ENCODE measurements at places on chromosomes 7 and 10.

- DNase-seq = no peak
These were observed 37.2 kb downstream of the IKZF1 start for GRCh38 chr7:50341724-50342123.

DNA sequence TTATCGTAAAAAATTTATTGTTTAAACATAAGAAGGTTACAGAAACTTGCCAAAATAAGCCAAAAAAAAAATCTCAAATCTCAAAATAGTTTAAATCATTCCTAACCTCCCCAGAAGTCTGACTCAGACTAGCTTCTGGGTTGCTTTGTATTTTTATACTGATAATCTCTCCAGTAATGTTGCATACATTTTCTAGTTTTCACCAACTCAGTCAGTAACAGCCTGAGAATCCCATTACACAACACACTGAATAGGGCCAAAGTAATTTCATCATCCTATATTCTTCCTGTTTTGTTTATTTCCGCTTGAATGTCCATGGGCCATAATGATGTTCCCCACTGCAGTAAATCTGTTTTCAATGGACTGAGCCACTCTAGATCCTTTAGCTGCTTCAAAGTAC, 478.5 kb downstream of the GPAM start:
- no peak for DNase-seq

DNA sequence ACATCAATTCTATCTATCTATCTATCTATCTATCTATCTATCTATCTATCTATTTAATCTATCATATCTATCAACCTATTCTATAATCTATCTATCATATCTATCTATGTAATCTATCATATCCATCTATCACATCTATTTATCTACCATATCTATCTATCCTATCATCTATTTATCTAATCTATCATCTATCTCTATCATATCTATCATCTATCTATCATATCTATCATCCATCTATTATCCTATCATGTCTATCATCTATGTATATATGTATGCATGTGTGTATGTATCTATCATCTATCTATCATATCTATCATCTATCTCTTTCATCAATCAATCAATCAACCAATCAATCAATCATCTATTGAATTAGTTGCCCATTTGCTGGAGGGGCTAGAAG, 159.3 kb upstream of the GALNT17 start:
- no peak for DNase-seq

- DNase-seq = no peak
These were observed 206.2 kb downstream of the DIP2C start for GRCh38 chr10:483261-483660.

DNA sequence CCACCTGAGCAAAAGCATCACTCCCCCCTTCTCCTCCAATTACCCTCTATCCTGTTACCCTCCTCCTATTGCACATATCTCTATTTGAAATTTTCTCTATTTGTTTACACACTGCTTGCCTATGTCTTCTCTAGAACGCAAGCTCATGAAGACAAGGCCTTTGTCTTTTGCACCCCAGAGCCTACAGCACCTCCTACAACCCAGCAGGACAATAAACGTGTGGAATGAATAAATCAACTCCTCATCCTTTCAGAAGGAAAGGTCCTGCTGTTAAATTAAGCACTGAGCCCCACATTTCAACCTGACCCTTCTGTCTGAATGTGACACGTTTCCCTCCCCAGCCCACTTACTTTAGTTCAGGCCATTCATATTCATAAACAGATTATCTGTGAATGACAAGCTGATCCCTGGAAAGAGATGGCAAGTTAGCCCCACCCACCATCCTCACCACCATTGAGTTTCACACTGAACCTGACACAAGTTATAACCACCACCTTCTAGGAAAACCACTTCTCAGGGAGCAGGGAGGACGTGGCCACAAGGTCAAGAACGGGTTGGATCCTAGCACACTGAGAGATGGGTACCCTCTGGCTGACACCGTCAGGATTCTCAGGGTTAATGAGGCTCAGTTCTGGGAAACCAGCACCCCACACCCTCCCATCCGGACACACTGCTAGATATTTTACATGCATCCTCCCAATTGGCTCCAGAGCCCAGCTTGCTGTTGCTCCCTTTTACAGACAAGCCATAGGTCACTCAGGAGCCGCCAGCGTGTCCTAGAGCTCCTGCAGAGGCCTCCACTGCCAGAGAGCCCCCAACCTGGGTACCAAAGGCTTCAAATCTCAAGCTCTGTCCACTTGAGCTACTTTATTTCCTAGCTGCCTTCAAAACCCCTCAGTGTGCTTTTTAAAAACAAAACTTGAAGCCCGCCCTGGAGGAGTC, 934 bp downstream of the PRTFDC1 start:
- DNase-seq = peak; percentile 76

DNA sequence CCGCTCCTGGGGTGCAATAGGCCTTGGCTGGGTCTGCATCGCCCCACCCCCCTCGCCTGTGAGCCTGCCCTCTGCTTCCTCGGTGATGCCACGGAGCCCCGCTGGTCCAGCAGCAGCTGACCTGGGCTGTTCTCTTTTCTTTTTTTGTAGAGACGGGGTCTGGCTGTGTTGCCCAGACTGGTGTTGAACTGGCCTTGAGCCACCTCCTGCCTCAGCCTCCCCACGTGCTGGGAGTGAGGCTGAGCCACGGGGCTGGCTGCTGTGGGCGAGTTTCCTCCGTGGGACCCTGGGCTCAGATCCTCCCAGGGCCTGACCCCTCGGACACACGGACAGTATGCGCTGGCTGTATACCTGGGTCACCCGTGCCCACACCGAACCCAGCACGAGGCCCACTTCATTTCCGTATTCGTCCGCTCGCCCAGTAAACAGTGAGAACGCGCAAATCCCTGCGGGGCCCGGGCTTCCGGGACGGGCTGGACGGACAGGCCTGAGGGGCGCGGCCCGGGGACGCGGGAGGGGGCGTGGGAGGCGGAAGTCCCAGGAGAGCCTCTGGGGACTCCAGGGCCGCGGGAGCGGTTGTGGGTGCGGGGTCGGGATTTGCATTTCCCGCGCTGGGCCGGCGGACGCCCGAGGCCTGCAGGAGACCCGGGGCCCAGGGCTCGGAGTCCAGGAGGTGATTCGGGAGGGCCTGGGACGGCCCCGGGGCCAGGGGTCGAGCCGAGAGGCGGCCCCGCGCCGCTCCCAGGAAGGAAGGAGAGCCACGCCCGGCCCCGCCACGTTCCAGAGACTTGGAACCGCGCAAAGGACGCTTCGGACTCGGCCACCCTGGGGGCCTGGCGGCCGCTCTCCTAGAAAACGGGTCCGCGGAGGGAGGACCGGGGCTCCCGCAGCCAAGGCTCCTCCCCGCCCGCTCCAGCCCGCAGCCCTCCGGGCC, 57.7 kb upstream of the DNAJB6 start:
- no peak for DNase-seq

DNA sequence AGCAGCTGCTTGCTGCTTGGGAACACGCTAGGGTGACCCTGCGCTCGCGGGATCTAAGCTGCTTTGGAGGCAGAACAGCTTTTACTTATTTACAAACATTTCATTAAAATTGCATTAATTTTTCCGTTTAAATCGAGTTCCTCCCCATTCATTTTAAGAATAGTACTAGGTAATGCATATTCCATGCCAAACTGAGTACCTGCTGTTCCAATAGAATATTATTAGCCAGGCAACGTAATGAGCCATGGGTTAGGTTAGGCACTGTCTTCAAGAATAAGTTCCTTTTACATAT, 860 bp downstream of the EXOC6 start:
- no peak for DNase-seq

DNA sequence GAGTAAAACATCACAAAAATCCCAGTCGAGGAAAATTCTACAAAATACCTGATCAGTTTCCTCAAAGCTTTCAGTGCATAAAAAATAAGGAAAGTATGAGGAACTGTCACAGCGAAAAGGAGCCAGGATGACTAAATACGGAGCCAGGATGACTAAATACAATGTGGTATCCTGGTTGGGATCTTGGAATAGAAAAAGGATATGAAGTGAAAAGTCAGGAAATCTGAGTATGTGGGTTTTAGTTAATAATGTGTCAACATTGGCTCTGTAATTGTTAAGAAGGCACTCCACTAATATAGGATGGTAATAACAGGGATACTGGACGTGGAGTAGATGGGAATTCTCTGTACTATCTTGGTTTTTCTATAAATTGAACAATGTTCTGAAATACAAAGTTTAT, 175.5 kb downstream of the SUGCT start:
- no peak for DNase-seq

DNA sequence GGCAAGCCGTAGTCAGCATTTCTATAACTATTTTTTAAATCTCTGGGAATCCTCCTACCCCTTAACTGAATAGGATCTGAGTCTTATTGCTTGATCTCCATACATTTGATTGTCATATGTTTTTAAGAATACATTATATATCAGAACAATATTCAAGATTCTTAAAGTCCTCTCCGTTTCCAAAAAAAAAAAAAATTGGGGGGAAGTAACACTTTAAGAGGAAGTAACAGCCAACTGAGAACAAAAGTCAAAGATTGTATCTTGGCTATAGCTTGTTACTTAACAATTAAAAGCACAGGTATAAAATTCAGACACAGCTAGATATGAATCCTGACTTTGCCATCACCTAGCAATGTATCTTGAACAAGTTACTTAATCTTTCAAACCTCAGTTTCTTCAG, 169.9 kb upstream of the ADO start:
- DNase-seq = no peak

DNA sequence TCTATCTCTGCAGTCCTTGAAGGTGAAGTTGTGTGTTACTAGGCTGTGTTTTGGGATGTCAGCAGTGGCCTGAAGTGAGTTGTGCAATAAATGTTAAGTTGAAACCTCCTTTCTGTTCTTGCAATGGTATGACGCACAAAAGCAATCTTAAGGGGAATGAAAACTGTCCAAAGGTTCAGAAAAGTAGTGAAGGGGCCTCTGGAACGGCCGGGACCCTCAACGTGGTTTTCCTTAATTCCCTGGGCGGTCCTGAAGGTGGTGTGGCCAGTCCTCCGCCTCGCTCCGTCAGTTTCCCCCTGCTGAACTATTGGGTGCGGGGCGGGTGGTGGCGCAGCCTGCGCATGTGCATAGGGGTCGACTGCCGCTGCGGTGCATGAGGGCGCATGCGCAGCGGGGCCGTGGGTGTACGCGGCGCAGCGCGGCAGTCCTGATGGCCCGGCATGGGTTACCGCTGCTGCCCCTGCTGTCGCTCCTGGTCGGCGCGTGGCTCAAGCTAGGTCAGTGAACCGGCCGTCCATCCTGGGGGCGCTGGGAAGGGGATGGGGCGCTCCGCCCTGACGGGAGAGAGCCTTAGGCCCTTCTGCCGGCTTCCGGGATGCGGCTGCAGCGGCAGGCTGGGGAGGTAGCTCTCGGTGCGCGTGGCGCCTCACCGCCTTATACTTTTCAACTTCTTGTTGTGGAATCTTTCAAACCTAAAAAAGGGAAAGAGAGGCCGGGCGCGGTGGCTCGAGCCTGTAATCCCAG, at the start of gene SUMF2:
TSS of gene SUMF2 (plus strand) at position 405 of the 744 bp plus-strand sequence. CDS start at position 431, 26 bp downstream.
- DNase-seq = peak; percentile 81

DNA sequence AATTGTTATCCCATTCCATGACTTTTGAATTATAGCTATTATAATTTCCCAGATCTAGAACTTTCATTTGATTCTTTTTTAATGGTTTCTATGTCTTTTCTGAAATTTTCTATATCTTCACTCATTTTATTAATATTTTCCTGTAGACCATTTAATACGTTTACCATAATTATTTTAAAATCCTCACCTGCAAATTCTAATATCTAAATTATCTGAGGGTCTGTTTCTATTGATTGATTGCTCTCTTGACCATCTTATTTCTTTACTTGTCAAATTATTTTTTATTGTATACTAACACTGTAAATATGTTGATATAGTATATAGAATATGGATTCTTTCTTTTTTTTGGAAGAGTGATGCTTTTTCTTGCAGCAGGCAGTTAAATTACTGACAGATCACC, 229.3 kb upstream of the CTBP2 start:
- no peak for DNase-seq

DNA sequence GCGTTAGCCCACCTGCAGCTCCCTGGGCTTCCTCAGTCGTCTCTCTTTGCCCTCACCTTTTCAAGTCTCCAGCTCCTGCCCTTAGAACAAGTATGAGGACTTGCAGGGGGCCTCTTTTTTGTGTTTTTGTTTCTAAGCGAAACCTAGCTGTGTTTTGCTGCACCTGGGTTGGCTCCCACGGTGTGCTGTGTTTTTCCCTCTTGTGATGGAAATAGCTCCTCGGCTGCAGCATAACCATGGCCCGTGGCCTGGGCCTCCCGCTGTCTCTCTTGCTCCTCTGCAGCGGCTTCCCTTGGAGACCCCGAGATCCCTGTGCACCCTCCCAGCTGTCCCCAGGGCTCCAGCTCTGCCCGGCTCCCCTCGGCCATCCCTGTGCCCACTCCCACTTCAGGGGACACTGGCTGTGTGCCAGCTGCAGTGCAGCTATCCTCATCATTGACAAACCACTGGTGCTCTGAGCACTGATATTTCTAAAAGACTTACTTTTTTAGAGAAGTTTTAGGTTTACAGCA, 75.6 kb upstream of the TCERG1L start:
- DNase-seq = no peak

DNA sequence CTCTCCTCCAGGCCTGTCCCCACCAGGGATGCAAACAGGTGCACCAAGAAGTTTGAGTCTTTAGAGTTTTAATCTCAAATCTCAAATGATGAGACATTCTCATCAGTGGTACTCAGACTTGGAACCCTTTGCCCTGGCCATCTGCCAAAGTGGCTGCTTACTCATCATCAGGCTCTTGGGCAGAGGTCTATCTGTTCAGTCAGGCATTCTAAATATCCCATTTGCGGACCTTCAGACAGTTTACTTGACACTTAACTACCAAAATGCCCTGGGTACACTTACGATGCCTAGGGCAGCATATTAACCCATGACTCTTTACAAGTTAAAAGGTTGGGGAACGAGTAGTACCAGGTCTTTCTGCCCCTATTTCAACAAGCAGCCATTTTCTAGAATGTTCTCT, 61.2 kb upstream of the YAE1 start:
- no peak for DNase-seq

GRCh38 chr7:87059525-87060287, at the start of gene ELAPOR2:
TSS of gene ELAPOR2 (minus strand) at chr7:87059654. CDS start at chr7:87059513, 141 bp downstream.
- DNase-seq = peak; percentile 14

DNA sequence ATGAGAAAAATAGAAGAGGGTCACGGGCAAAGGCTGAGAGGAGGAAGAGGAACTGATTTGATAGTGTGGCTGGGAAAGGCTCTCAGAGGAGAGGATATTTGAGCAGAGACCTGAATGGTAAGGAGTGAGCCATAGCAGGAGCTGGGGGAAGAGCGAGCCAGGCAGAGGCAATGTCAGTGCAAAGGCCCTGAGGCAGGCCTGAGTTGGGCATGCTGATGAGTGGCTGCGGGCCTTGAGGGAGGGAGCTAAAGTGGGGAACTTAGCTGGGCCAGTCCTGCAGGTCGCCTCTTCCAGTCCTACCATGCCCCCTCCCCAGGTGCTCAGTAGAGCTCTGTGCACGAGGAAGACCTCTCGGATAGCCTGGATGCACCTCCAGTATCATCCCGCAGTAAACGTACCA, 55.4 kb upstream of the FGFR2 start:
- no peak for DNase-seq

- no peak for DNase-seq
These were observed 271.9 kb upstream of the DGKB start for GRCh38 chr7:15174485-15174884.

GRCh38 chr7:70812511-70812910, 319.4 kb upstream of the GALNT17 start:
- DNase-seq = no peak

Measured in SW 1271 (cell line).